ENCODE measurements at places on chromosomes 2 and 18. TPM values are rescaled to one million over a fixed set of nuclear protein-coding genes. Genes with fewer than 3 reads are reported as not detected.

The DPP4 gene
- total RNA-seq = 55.9 TPM

The SPRED2 gene
- total RNA-seq = 43.0 TPM

The PTPRN gene
- total RNA-seq = 17.5 TPM

The GKN1 gene
- 1.7 TPM for total RNA-seq

The CTDSP1 gene
- total RNA-seq = 112 TPM

The LINC00305 gene
- total RNA-seq = not detected

The UPP2 gene
- total RNA-seq = not detected

The ANKRD29 gene
- 3.5 TPM for total RNA-seq

GRCh38 chr18:72867746-72868584 is at the start of gene NETO1:
TSS of gene NETO1 (minus strand) at chr18:72867987. CDS start at chr18:72867291, 696 bp downstream.
- no peak for DNase-seq

GRCh38 chr2:75431276-75431675 is 129.5 kb downstream of the EVA1A start:
- no peak for DNase-seq

- DNase-seq = no peak
These were observed 74.6 kb upstream of the ZNF804A start for GRCh38 chr2:184523732-184524131.

DNA sequence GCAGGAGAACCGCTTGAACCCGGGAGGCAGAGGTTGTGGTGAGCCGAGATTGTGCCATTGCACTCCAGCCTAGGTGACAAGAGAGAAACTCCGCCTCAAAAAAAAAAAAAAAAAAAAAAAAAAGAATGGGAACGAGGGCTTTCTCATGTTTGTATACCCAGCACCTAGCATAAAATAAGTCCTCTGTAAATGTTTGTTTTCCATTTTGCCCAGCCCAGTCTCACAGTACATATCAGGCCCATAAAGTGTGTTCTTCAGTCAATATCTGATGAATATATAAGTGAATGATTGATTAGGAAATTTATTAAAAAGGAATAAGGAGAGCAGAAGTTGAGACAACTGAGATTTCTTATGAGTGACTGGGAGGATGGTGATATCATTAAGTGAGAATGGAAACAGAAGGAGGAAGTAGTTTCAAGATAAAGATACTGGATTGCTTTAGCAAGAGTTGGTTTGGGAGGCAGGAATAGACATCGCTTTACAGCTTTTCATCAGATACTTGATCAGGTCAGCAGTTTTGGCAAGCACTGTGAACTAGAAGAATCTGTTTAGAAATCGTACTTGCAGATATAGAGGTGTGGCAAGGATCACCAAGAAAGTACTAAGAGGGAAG is 327.5 kb downstream of the KIAA1328 start:
- DNase-seq = no peak

- DNase-seq = no peak
These were observed 23.0 kb downstream of the FAM171B start for GRCh38 chr2:186716899-186717298.

DNA sequence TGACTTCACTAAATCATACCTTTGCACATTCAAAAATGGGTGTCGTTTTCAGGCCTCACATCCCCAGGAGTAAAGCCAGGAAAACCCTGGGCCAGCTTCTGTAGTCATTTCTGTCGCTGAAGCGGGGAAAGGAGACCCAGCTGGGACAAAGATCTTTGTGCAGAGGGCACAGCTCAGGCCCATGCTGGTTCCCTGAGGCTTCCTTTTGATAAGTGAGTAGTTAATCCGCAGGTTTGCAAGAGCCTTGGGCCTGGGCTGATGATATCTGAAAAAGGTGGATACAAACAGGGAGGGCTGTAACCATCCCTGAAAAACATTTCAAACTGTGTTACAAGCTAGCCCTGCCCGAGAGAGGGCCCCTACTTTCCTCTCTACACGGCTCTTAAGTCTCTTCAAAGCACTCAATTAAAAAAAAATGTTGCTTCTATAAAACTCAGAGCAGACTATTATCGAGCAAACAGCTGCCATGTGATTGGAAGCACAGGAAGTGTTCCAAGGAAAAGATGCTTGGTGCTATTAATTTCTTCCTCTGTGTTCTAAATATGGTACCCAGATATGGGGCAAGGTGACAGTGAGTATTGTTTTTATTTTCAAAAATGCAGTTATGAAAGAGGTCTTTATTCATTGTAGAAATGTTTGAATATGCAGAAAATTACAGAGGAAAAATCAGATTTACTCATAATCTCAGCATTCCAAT is 117.2 kb downstream of the LNPK start:
- no peak for DNase-seq

GRCh38 chr18:23247331-23247730 is 112.0 kb downstream of the CABLES1 start:
- no peak for DNase-seq

DNA sequence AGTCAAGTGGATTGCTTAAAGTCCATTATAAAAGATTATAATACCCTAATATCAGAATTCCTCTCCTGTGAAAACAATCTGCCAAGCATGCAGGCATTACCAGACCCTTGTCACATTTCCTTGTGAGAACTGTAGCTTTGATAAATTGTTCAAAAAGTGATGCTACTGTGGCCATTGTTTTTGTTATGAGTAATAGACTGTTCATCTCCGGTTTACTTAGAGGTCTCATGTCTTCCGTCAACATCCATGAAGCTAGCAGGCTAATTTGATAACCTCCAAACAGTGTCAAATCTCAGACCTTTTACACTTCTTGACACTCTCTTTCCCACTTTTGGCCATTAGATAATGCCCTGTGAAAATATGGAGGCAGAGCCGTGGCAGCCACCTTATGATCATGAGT is 342.7 kb downstream of the CPS1 start:
- DNase-seq = no peak

- DNase-seq = no peak
These were observed 2.5 kb downstream of the RPIA start for GRCh38 chr2:88693911-88694414.

- DNase-seq = peak; percentile 73
These were observed 79.8 kb downstream of the CCDC150 start for GRCh38 chr2:196719110-196719872.

DNA sequence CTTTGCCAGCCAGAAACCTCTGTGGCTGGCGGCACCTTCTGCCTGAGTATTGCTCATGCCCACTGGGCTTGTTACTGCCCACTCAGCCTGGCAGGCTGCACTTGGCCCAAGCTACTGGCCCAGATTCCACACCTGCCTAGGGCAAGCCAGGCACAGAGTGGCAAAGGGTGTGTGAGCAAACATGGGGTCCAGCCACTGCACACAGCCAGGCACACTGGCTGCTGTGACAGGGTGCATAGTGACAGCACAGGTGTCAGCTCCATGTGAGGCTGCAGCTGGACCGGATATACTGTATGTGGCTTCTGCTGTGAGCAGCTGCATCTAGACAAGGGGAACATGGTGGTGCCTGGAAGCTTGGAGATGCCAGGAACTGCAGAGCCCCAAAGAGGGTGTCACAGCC is 113.9 kb downstream of the COPS8 start:
- DNase-seq = no peak
